LHCN-M2 (cell line): ENCODE measurements at places on chromosomes 16 and 17. TPM values are rescaled to one million over a fixed set of nuclear protein-coding genes. Genes with fewer than 3 reads are reported as not detected.

The GAA gene
- 66.7 and 74.8 TPM in 2 replicates for total RNA-seq

- no peak for DNase-seq
Observed at GRCh38 chr17:11446316-11446715, 152.0 kb upstream of the DNAH9 start.

DNA sequence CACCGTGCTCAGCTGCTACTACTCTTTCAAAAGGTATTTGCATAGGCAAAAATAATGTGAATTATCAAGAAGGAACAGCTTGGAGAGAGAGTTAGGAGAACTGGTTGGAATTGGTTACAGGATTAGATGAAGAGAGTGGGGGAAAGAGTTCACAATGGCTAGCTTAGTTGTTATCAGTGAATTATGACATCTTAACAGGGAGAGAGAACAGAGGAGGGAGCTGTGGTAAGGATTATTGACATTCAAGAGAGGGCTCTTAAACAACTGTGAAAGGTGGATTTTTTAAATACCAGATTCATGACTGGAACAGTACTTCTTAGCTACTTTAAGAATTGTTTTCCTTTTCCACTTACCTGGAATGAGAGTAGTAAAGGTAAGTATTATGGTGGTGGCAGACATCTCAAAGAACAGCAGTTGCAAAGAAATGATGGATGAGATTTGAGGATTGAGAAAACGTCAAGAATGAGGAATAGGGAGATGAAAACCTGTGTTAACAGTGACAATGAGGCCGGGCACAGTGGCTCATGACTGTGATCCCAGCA lies 43.9 kb upstream of the SLC5A11 start:
- DNase-seq, result no peak

- no peak for DNase-seq
Observed at GRCh38 chr17:44004761-44005526, 522 bp downstream of the NAGS start.

DNA sequence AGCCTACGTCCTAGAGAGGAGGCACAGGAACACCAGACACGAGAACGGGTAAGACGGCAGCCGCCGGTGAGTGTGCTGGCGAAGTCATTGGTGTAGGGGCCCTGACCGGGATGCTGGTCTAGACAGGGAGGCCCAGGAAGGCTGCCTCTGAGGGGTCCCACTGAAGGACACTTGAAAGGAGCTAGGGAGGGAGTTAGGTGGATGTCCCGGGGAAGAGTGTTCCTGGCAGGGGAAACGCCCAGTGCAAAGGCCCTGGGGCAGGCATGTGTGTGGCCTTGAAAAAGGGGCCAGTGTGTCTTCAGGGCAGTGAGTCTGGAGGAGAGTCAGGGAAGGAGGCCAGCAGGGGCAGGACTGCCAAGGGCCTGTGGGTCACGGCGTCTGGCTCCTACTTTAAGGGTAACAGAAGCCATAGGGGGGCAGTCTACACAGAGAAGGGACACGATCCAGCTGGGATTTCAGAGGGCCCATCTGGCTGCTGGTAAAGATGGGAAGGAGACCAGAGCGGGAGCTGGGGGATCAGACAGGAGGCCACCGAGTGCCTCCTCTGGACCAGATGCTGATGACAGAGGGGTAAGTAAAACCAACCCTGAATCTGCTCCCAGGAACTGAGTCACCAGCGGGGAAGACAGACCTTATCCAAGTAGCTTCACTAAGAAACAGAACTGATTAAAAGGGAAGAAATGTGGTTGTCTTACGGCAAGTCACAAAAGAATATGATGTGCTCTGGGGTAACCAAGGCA lies 115.9 kb downstream of the LITAF start:
- DNase-seq, result no peak

DNA sequence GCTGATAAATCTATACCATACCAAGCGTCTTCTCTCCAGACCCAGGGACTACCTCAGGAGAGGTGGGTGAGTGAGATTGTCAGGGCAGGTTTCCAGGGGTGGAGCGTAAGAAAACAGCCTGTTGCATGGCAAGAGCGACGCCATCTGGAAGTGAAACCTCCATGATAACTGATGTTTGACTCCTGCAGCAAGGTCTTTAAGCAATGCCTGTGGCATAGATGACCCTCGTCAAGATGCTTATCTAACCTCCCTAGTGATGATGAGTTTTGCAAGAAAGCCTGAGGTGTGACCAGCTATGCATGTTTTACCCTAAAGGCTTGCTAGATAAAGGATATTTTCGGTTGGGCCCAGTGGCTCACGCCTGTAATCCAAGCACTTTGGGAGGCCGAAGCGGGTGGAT lies 71.6 kb downstream of the GSG1L start:
- no peak for DNase-seq

DNA sequence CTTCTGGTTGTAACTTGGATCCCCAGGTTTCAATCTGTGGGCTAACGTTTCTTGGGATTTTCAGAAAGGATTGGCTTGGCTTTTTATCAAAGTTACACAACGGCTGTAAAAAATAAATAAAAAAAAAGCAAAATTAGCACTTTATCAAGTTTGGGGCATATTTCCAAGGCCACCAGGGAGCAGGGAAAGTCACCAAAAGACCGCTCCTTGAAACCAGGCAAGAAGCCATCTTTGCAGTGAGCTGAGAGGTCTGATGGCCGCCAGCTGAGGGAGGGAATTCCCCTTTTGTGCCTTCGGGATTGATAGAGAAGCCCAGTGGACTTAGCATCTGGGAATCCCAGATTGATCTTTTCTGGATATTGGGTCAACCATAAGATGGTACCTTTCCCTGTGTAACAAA lies 192.2 kb downstream of the WWOX start:
- no peak for DNase-seq

GRCh38 chr17:58630883-58631522 lies 60.8 kb downstream of the TEX14 start:
- DNase-seq, result no peak

The RGS11 gene
- 0.96 and 1.1 TPM in 2 replicates for total RNA-seq

GRCh38 chr17:55846745-55847144 lies 95.9 kb downstream of the PCTP start:
- DNase-seq, result no peak

DNA sequence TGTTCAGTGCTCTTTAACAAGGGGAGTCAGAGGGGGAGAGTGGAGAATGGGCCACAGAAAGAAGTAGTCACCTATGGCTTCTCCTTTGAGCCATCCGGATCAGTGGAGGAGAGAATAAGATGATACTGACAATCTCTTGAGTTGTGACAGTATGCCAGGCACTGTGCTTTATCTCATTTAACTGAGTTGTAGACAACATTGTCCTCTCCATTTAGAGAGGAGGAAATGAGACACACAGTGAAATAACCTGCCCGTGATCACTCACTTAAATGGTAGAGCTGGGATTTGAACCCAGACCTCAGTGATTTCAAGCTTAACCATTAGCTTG lies 17.8 kb upstream of the EEF2K start:
- DNase-seq, result no peak

The KRT23 gene
- not detected in 2 replicates for total RNA-seq
